ENCODE measurements at places on chromosomes 2 and 18.

GRCh38 chr2:217905395-217905794, 97.4 kb downstream of the TNS1 start:
- DNase-seq: no peak

- no peak for DNase-seq
Measured at GRCh38 chr2:36473230-36473629, 117.7 kb downstream of the CRIM1 start.

- DNase-seq: no peak
Measured at GRCh38 chr2:124678043-124678442, 653.0 kb downstream of the CNTNAP5 start.

- no peak for DNase-seq
Measured at GRCh38 chr18:43192408-43192807, 76.9 kb upstream of the RIT2 start.

DNA sequence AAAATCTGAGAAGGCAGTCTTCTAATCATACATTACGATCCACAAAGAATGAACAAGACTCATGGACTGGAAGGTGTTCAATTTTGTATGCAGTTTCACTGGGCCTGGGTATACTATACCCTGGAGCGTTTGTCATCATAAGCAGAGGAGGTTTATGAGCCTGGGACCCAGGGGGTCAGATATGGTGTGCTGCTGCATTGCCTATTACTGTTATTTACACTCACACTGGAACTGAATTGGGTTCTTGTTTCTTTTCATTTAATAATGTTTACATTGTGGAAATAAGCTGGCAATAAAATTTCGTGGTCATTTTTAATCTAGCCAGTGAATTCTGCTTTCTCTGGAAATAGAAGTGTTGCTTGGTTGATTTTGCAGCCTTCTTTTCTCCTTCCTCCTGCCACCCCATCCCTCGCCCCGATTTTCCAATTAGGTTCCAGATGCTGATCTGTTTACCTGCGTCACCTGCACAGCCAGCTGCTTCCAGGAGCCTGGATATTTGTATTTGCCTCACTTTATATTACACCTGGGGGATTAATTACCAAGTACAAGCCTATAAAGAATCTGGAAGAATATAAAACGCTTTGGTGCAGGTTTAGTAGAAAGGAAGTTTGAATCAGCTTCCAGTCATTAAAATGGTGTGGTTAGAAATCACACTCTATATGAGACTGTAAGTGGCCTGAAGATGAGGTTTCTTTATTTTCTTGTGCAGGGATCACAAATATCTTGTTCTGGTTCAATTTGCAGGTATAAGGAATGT, 234.4 kb downstream of the SOCS6 start:
- no peak for DNase-seq

- no peak for DNase-seq
Measured at GRCh38 chr2:85221067-85221691, 88.0 kb downstream of the TCF7L1 start.

DNA sequence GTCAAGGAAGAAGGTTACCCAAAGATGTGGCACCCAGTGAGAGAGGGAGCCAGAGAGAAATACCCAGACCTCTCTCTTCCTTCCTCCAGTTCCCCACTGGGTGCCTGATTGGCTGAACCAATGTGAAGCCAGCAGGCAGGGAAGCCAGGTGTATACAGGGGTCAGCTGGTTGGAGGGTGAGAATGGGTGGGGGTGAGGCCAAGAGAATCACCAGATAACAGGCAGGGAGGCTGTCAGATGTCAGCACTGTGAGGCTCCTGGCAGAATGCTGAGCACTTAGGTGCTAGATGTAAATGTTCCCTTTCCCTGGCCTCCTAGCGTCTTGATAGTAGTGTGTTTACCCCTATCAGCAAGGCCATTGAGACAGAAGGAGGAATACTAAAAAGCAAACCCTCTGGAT, 104.0 kb upstream of the MGAT5 start:
- no peak for DNase-seq

DNA sequence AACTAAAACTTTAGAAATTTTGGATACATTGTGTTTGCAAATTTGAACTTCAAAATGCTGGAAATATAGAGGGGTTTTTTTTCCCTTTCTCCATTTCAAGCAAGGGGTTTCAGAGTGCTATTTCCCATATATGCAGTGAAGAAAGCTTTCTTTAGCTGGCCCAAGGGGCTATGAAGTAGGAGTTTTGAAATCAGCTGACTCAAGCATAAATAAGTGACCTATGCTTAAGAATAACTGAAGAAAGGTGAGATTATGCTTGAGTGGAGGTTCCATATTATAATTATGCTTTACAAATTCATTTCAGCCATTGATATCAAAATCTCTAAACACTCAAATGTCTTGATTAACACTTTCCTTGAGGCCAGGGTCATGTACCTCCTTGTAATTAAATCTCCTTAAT, 51.0 kb upstream of the RBBP8 start:
- no peak for DNase-seq

DNA sequence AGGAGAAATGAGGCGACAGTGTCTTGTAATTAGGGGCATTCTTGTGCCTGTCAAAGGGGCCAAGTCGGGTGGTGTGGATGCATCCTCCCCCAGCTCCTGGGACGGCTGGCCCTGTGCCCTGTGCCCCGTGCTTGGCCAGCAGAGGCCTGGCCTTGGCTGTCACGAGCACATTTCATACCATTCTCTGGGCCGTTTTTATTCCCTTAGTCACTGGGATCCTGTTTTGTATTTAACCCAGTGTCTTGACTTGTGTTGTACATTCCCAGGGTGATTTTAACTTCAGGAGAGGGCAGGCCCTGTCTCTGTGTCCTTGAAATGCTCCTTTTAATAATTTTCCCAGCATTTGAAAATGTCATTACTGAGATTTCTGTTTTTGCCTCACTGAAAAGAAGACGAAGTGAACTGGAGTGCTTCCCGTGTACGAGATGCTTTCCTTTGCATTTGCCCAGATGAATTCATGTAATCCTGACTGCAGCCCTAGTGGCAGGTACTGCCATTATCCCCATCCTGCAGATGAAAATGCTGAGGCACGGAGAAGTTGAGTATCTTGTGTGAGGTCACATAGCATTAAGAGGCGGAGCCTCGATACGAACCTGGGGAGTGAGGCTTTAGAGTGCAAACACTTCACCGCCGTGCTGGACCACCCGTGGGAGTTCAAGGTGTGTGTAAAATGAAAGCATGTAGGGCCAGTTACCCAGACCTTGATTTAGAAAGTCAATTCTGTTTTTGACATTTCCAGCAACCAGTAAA, 57.0 kb downstream of the SH3RF3 start:
- DNase-seq: no peak

GRCh38 chr18:46174342-46175041, 70.3 kb downstream of the HAUS1 start:
- no peak for DNase-seq

DNA sequence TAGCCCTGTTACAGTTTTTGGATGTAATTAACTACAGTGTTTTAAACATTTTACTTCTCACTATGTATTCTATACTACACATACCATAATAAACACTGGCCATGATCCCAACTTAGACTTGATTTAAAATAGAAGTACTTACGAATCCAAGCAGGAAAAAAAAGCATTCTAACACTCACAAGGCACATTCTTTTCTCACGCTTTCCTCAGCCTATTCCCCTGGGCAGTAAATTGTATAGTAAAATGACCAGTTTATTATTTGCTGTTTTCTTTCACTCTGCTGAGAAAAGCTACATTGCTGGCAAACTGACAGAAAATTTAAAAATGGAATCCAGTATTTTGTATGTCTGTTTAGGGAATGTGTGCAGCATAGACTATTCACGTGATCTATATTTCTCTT, 2.8 kb upstream of the TANC1 start:
- DNase-seq: no peak

- no peak for DNase-seq
Measured at GRCh38 chr2:100799686-100800085, 20.3 kb upstream of the NPAS2 start.

- DNase-seq: no peak
Measured at GRCh38 chr2:184799379-184799778, 201.1 kb downstream of the ZNF804A start.

GRCh38 chr2:175832866-175833265, 169.2 kb downstream of the LNPK start:
- no peak for DNase-seq

DNA sequence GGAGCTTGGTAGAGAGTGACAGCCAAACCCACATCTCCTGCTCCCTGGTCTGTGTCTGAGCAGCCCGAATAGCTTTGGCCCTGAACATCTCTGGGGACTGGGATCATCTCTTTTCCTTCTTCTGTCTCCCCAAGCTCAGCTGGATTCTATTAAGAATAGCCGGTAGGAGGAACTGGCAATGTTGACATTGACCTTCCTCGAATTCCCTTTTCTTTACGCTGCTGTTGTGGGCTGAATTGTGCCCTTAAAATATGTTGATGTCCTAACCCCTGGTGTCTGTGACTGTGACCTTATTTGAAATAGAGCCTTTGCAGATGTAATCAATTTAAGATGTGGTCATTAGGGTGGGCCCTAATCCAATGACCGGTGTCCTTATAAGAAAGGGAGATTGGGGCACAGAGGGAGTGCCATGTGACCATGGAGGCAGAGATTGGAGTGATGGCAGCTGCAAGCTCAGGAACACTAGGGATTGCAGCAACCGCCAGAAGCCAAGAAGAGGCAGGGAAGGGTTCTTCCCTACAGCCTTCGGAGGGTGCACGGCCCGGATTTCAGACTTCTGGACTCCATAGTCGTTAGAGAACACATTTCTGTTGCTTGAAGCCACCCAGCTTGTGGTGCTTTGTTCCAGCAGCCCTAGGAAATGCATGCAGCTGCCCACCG, 5.8 kb upstream of the SFTPB start:
- DNase-seq: no peak

- DNase-seq: no peak
Measured at GRCh38 chr2:137942833-137943677, 21.2 kb upstream of the HNMT start.

DNA sequence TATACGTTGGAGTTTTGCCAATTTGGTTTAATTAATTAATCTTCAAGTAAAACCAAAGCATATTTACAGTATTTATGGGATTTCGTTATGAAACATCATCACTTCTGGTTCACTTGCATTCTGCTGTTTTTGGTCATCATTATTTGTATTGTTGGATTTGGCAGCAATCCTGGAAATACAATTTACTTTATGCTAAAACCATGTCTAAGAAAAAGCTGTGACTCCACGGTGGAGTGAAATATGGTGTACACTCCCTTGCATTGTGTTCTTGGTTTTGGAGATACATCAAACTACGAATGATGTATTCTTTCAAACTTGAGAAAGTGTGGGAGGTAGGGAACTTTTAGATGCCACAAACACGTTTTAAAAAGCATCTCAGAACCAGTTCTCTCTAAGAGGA, 106.4 kb downstream of the CTAGE1 start:
- no peak for DNase-seq

DNA sequence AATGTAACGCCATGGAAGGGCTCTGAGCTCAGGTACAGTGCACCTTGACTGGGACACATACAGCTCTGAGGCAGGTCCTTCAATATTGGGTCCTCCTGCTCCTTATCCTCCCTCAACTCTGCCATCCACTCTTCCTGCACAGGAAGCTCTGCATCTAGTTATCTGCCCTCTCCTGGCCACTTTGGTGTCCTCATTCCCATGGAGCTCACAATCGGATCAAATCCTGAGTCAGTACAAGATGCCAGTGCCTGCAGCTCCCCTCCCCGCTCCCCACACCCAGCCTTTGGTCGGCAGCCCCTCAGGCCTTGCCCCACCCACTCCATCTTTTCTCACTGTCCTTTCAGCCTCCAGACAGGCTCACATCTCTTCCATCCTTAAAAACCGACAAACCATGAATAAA, 58.0 kb downstream of the LRRFIP1 start:
- no peak for DNase-seq

DNA sequence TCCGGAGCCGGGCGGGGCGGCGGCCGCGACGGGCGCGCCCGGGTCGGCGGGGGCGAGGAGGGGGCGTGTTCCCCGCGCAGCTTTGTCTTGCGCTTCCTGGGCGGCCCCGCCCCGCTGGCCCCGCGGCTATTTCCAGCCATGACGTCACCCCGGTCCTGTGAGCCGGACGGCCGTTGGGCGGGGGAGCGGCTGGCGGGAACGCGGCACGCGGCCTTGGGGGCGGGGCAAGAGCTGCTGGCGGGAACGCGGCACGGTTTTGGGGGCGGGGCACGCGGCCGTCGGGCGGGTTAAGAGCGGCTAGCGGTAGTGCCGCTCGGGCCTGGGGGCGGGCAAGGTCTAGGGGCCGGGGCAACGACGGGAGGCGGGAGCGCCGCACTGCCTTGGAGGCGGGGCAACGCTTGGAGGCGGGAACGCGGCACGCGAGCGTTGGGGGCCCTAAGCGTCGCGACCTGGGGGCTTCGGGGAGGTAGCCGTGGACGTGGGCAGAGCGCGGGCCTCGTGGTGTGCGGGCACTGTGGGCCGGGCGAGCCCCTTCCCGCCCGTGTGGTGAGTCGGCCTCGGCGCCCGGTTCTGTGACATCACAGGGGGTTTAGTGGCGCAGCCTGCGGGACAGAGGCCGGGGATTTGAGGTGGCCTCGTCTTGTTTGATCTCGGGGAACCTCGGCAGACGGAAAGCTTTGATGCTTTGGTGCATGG, 704 bp downstream of the KLF11 start:
- peak; percentile 34 for DNase-seq

DNA sequence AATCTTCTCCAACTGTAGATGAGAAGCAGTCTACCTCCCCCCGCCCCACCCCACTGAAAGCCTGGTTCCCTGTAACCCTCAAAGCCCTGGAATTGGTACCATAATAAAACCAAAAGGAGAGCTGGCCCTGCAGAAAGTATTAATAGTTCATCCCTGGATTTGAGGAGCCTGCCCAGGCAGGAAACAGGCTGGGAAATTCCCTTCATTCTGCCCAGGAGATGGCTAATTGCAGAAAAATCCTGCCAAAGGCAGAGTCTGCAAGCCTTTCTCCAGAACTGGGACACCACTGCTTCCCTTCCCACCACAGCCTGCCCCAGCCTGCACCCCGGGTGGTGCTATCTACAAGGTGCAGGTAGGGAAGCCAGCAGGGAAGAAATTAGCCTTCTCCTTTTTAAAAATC, 16.3 kb downstream of the GKN2 start:
- no peak for DNase-seq

GRCh38 chr2:18605115-18605514, 15.7 kb upstream of the NT5C1B start:
- no peak for DNase-seq

- peak; percentile 17 for DNase-seq
Measured at GRCh38 chr2:223101340-223102039, 49.5 kb downstream of the KCNE4 start.

GRCh38 chr18:48542513-48543181, 3.8 kb downstream of the CTIF start:
- no peak for DNase-seq

GRCh38 chr2:5756272-5756671, 64.1 kb downstream of the SOX11 start:
- DNase-seq: no peak
